ENCODE measurements at places on chromosomes 7 and 10. TPM values are rescaled to one million over a fixed set of nuclear protein-coding genes. Genes with fewer than 3 reads are reported as not detected.

DNA sequence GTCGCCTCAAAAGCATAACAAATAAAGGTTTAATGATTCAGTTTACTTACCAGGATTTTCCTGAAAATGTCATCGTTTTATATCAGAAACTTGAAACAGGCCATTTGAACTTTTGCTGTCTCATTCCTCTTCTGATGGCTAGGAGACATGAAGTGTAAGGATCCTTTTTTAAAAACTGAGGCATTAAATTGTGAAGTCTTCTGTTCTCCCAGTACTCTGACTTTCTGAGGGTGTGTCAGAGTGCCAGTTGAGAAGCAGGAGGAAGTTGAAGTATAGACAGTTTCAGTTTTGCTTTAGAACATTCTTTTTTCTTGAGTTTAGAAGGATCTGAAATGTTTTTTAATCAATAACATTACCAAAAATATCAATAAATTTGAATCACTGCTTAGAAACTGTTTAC, at the start of gene SAMD9L:
Gene SAMD9L, minus strand, starts transcription at position 242 of the 400 bp plus-strand sequence. CDS start 12,414 bp downstream, outside the sequence.
- no peak for DNase-seq

PPRC1 gene
- 31.5 TPM for total RNA-seq

- no peak for DNase-seq
Observed at GRCh38 chr7:131000873-131001272, 266.9 kb upstream of the KLF14 start.

DNA sequence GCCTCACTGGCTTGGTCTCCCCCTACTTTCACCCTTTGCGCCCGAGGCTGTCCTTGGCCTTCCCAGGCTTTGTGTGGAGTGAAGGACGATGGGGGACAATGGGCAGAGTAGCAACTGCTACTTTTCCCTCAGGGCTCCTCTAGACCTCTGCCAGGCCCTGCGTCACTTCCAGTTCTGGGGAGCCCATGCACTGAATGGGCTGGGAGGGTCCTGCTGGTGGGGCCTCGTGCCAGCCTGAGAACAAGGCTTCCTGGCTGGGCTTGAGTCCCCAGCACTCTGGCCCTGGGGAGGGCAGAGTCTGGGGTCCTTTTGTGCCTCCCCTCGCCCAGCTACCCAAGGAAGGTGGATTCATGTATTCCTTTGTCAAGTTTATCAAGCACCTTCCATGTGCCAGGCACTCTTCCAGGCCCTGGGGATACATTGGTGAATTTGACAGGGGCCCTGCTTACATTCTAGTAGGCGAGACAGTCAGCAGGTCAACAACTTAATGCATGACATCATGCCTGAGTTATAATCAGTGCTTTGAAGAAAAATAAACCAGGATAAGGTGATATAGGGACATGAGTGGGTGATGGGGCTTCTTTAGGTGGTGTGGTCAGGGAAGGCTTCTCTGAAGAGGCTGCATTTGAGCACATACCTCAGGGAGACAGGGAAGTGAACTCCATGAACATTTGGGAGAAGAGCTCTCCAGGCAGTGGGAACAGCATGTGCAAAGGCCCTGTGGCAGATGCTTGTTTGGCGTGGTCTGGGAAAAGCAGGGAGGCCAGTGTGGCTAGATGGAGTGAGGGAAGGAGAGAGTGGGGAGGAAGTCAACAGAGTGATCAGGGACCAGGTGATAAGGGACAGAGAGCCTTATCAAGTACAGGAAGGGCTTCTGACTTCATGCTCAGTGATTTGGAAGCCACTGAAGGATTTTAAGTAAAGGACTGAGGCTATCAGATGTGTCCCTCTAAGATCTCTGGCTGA, 14.1 kb downstream of the ZMIZ1 start:
- DNase-seq = no peak

CPED1 gene
- total RNA-seq = 2.3 TPM

- DNase-seq = no peak
Observed at GRCh38 chr10:77511498-77512218, 126.0 kb downstream of the KCNMA1 start.

- DNase-seq = no peak
Observed at GRCh38 chr10:11783558-11783865, 39.6 kb upstream of the PROSER2 start.

DNA sequence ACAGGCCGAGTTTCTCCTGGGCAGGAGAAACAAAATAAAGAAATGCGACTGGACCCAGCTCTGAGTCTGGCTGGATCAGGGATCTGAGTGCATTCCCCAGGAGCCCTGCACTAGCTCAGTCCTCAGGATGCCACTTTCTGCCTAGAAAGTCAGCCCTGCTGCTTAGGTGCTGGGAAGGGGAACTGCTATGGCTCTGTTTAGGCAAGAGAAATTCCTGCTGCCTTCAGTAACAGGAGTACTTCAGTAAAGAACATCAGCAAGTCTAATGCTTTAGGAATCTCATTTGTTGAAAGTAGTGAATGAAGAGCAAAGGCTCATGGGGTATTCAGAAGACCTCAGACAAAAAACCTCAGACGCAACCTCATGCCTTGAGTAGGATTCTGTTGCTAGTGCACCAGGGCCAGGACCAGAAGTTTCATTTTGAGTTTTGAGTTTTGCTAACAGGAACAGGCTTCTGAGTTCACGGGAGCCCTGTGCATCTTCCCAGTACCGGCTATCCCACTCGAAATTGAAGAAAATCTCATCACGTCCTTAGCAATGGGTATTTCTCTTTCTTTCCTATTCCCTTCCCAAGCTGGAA, 170.8 kb upstream of the CDCA7L start:
- no peak for DNase-seq

- no peak for DNase-seq
Observed at GRCh38 chr7:4725014-4725849, 43.1 kb downstream of the FOXK1 start.

DNA sequence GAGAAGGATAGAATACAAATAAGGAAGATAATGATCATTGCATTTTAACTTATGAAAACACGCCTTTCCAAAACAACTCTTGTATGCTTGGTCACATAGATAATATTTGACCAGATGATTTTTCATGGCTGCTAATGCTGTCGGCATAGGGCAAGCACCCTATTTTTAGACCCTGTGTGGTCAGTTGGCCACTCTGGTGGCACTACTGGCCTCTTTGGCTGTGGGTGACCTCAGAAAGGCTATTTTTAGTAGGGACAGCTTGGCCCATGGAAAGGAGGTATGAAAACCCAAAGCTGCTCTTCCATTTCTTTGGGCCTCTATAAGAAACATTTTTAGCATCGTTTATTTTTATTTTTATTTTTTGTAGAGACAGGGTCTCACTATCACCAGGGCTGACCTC, 12.3 kb downstream of the BMPER start:
- DNase-seq = no peak

DNA sequence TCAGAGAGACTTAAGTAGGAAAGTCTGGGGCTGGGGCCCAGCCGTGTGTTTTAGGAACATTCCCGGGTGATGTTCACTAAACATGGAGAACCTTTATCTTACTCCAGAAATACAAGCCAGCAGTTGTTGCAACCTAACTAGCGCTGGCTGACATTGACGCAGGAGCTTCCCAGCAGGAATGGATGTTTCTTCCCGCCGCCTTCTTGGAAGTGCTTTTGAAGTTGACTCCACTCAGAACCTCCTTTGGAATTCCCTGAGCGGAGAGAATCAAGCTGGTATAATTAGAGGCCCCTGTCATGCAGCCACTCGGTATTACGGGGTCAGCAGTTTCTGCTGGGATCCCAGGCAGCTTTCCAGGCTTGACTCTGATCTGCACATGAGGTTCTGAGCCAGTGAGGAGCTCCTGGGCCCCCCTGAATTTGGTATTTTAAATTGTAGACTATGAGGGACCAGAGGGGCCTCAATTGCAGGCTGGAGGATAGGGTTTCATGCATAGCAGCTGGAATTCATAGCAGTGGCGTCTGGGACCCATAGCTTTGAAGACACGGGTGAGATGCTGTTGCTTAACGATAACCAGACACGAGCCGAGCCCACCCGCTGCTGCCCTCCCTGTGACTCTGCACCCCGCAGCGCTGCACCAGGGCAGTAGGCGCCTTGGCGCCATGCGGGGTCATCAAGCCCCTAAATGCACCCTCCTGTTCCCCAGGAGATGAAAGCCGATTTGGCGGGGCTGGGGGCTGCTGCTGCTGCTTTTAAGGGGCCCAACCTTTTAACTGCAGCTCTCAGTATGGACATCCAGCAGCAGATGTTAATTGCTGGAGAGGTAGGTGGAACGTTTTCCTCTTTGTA, 61.8 kb downstream of the EEPD1 start:
- no peak for DNase-seq

GRCh38 chr7:16816824-16817223, 12.0 kb upstream of the AGR2 start:
- no peak for DNase-seq

GRCh38 chr7:157712666-157713235, 375.9 kb downstream of the DNAJB6 start:
- no peak for DNase-seq

MBL2 gene
- total RNA-seq = not detected

PTF1A gene
- not detected for total RNA-seq

GRCh38 chr7:150983893-150984368, 5.8 kb upstream of the KCNH2 start:
- DNase-seq = no peak

ERCC6 gene
- 10.7 TPM for total RNA-seq

- no peak for DNase-seq
Observed at GRCh38 chr7:113828581-113828980, 90.2 kb downstream of the PPP1R3A start.

PRSS37 gene
- total RNA-seq = not detected

DNA sequence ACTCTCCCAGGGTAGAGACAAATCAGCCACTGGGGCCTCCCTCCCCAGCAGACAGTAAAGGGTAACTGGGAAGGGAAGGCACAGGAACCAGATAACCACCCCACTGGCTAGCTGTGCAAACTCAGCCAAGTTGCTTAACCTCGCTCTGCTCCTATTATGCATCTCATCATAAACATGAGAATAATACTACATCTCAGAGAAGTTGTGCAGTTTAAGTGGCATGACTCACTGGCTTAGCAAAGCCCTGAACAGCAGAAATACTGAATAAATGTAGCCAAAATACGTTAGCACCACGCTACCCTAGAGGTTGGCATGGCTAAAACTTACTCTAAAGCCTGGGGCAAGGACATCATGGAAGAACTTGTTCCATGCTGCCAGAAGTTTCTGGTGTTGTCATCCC, 128.1 kb upstream of the ANK3 start:
- no peak for DNase-seq

GRCh38 chr10:47028466-47028865, 117.2 kb downstream of the PTPN20 start:
- no peak for DNase-seq

DNA sequence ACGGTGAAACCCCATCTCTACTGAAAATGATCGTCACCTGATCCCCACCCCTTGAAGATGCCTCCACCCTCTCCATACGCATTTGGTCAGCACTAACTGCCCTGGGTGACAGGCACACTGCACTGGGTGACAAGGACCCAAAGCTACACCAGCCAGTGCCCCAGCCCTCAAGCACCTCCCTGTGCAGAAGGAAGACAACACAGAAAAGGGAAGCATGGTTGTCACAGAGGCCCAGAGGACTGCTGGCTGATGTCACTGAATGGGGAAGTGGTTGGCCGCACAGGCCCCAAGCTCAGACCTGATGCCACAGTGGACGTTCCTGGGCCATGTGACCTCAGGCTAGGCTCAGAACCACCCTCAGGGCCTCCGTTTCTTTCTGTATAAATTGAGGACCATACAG, 4.2 kb upstream of the PILRA start:
- DNase-seq = no peak

PHKG1 gene
- 0.10 TPM for total RNA-seq

DNA sequence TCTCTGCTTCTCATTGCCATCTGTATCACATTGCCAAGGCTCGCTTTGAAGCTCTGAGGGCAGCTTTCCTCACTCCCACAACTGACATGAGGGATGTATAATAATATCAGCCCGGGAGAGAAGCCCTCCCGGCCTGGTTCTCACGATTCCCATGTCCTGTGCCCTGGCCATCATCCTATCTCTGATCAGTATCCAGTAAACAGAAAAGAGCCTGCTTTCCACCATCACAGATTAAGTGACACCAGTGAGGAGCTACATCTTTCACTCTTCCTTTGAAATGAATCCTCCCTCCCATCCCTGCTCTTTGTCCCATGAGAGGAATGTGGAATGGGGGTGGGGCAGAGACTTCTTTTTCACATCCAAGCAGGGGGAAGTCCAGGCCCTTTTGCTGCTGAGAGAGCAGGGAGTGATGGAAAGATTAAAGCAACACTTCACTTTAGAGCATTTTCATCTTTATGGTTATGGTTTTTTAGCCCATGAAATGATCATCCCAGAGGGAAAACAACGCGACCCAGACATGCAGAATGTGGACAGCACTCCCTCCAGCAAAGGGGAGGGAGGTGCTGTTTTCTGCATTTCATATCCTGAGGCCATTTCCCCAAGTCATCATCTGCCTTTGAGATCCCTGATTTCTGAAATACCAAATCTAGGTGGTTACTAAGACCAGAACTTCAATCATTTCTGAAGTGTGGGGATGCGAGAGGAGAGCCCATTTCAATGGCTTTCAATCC, 84.6 kb upstream of the LYZL1 start:
- no peak for DNase-seq
